Renal pelvis (tissue), 12 donors: ENCODE measurements at places on chromosomes 7 and 10. TPM values are rescaled to one million over a fixed set of nuclear protein-coding genes. Genes with fewer than 3 reads are reported as not detected.

DNA sequence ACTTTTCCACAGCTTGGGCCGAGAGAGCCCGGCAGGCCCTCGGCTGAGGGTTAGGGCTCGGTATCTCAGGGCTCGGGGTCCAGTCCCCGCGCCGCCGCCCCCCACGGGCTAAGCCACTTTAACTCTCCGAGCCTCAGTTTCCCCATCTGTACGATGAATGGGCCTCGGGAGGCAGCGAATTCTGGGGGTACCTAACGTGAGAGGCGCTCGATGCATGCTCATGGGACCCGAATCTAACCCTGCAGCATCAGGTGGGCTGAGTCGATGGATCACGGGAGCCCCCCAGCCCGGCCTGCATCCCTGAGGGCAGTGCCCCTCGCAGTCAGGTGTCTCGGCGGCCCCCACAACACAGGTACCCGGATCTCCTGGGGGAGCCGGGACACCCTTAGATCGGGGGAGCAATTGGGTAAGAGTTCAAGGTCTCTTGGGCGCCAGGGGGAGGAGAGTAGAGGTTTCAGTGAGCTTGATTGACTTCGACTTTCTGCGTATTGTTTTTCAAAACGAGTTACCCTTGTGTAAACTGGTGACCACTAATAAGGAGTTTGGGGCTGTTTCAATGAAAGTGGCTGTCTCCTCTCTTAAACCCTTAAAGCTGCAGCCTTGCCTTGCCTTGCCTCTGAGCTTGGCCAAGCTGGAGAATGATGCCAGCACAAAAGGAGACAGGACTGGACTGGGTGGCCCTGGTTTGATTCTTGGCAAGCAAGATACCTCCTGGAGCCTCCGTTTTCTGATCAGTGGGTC, 631 bp downstream of the POR start:
- DNase-seq, result no peak

DNA sequence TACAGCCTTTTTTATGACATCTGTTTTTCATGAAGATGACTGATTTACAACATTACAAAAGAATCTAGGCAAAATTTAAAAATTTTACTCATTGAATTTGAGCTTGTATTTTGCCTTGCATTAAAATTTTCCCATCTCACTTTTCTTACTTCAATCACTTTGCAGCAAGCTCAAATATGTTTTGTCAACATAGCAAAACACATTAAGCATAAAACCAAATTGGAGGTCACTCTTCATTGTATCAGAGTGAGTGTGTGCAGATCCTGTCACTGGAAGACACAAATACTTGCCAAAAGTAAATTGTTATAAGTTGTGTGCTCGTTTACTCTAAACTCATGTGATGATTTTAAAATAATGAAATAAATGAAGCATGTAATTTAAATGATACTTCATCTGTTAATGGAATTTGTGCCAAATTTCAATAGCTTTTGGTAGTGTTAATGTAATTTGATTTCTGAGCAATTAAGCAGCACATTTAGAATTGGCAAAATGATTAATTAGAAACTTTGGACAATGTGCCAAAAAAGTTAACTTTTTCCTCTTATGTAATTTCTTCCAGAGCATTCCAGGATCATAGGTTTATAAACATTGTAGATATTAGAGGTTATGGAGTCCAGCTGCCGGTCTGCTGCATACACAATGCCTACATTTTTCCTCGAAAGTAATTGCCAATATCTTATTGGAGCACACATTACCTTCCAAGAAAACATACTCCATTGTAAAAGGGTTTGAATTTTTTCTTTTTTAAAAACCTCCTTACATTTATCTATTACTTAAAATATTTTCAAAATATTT, 1078.2 kb upstream of the LRRTM3 start:
- no peak for DNase-seq

The SLC13A1 gene
- 19.3 TPM for polyA plus RNA-seq

GRCh38 chr7:66950763-66951162, 29.7 kb downstream of the TMEM248 start:
- DNase-seq, result no peak

GRCh38 chr10:78620985-78621799, 447.6 kb upstream of the ZMIZ1 start:
- DNase-seq, result no peak
